Stimulated activated CD8-positive, alpha-beta memory T cell treated with anti-CD3 and anti-CD28 coated beads, Interleukin-4, amount 100 ng/mL, for 1 hour (primary cell): ENCODE measurements at places on chromosomes 2 and 18.

GRCh38 chr2:23746141-23746863, 180.6 kb downstream of the ATAD2B start:
- DNase-seq, result no peak

GRCh38 chr2:200812122-200813022, 662 bp downstream of the BZW1 start:
- DNase-seq, result peak; percentile 47

GRCh38 chr2:84811839-84812431, 68.9 kb downstream of the TRABD2A start:
- DNase-seq, result no peak

GRCh38 chr18:25467226-25467987, 115.4 kb upstream of the ZNF521 start:
- no peak for DNase-seq

- no peak for DNase-seq
Observed at GRCh38 chr2:39135690-39136259, 14.9 kb upstream of the SOS1 start.

GRCh38 chr2:28751956-28752630, 463 bp downstream of the PPP1CB start:
- no peak for DNase-seq

GRCh38 chr2:190996338-190996946, 17.5 kb downstream of the STAT1 start:
- DNase-seq, result no peak

- DNase-seq, result no peak
Observed at GRCh38 chr2:149330127-149331022, at the start of gene LYPD6. TSS of gene LYPD6 (plus strand) at chr2:149330587. CDS start at chr2:149437709, 107,122 bp downstream.

DNA sequence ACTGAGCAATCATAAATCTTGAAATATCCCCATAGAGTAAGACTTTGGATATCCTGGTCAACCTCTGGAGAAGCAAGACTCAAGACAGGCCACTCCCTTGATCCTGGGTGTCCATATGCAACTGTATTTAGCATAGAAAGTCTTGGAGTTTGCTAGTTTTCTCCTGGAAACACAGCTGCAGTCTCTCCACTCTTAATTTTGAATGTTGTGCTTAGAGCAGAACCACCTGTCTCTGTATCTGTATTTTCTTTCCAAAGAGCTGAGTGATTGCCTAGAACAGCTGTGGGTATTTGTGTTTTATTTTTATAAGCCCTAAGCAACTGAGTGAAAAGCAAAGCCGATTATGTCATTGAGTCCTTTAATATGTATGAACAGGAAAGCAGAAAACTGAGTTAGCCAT, 64.1 kb upstream of the ADAM23 start:
- DNase-seq, result no peak

- DNase-seq, result no peak
Observed at GRCh38 chr18:53268455-53268854, 928.5 kb downstream of the DCC start.

DNA sequence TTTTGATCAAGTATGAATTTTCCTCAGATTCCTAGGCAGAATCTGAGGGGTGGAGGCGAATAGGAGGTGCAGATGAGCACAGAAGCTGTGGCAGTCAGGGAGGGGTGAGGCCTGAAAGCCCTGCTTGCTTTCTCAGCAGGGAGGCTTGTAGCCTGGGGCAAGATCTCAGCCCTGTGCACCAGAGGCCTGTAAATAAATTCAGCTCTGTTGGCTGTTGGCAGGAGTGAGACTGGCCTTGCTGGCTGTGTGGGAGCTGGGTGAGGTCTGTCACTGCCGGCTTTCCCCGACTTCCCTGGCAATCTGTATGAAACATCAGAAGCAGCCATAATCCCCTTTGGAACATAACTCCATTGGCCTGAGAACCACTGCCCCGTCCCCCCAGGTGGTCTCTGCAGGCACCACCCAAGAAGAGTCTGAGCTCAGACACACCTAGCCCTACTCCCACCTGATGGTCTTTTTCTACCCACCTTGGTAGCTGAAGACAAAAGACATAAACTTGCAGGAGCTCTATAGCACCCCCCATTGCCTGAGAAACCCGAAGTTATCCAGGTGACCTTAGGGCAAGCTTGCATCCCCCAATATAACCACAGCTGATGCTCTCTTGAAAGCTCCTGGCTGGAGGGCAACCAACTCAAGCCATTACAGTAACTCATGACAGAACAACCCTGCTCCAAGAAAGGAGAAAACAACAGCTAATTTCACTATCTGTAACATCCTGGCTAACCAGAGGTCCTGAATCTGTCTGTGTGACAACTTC, 32.3 kb downstream of the EVA1A start:
- no peak for DNase-seq

DNA sequence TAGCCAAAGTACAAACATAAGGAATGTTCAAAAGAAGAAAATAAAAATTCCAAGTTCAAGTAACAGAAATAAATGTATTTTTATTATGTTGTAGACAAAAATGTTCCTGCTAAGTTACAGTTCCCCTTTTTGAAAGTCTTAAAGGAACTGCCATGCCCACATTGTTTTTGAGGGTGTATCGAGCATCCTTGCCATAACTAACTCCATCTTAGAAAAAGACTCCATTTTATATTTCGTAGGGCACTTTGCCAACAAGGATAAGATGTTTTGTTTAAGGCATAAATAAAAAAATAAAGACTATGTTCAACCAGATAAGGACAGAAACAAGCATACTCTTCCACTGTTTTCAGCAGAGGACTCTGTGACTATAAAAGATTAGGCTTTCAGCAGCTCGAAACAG, 67.3 kb downstream of the TMEM237 start:
- DNase-seq, result no peak

GRCh38 chr18:46624127-46624526, 32.9 kb downstream of the LOXHD1 start:
- no peak for DNase-seq

GRCh38 chr2:221635949-221636348, 63.8 kb upstream of the EPHA4 start:
- no peak for DNase-seq

DNA sequence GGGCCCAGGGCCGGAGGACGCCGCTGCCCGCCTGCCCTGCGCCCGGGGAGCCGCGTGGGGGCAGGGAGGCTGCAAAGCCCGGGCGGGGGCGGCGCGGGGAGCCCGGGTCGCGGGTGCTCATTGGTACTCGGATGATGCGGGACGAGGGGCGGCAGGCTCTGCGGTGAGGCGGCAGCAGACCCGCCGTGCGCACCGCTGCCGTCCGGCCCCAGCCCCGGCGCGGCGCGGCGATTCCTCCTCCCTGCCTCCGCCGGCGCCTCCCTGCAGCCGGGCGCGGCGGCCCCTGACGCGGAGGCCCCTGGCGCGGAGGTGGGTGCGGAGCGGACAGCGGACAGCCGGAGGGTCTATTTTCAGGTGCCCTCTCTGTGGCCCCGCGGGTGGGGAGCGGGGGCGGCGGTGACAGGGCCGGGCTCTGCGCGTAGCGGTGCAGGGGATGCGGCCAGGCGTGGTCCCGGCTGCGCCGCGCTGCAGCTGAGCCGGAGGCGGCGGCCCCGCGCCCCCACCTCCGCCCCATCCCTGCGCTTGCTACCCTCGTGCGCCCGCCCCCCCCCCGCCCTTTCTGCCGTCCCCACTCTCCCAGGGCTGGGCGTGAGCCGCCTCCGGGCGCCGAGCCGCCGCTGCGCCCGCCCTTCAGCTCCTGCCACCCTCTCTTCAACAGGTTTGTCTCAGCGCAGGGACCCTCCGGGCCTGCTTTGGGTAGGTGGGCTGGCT, 640 bp downstream of the SPTBN1 start:
- DNase-seq, result no peak

- no peak for DNase-seq
Observed at GRCh38 chr2:239579081-239579480, 178.3 kb upstream of the HDAC4 start.

DNA sequence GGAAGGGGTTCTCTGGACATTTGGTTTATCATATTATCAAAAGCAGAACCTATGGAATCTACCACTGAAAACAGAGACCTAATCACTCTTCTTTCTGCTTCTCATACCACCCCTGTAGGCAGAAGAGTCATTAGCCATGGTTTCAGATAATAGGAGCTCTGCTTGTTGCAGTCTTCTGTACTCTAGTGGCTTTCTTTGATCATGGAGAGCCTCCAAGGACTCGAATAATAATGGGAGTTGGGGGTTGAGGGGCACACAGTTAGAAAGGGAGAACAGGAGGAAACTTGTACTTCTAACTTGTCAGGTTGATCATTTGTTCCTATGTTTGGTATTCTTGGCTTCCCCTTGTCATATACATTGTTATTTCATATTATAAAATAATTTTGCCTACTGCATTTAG, 52.3 kb upstream of the VWC2L start:
- no peak for DNase-seq

DNA sequence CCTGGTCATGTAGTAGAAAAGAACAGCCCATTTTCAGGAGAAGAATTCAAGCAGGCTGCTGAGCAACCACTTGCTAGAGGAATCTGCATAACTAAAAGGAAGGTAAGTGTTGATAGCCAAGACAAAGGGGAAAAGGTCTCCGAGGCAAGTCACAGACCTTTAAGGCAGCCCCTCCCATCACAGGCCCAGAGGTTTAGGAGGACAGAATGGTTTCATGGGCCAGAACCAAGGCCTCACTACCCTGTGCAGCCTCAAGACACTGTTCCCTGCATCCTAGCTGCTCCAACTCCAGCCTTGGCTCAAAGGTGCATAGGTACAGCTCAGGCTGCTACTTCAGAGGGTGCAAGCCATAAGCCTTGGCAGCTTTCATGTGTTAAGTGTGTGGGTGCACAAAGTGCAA, 238.6 kb upstream of the CYP26B1 start:
- DNase-seq, result no peak

DNA sequence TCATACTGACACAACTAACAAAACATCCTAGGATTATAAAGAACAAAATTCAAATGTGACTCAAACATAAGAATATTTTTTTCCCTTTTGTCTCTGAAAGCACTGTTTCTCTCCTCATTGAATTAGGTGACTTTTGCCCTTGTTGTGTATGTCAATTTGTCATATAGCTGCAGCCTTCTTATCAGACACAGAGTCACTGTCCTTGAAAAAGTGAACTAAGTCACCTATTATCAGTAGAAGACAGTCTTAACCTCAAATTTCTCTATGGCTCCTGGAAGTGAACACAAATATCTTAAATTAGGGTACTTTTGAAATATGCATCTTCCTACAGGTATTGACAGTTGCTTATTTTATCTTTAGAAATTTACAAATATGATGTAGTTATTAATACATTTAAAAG, 360.6 kb downstream of the NBAS start:
- no peak for DNase-seq

- DNase-seq, result no peak
Observed at GRCh38 chr18:49850636-49851035, 37.3 kb upstream of the ACAA2 start.

DNA sequence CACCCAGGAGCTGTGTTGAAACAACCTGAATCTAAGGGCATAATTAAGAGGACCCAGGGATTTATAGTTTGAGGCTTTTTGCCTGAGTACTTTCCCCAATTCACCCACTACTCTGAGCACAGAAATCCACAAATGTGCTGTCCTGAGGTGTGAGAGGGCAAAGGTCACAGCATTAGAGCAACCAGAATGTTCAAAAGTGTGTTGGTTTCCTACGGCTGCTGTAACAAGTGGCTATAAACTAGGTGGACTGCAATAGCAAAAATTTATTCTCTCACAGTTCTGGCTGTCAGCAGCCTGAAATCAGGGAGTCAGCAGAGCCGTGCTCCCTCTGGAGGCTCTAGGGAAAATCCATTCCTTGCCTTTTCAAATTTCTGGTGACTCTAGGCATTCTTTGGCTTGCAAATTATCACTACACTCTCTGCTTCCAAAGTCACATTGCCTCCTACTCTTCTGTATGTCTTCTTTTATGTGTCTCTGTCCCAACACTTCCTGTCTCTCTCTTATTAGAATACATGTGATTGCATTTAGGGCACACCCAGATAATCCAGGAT, 91.4 kb upstream of the TACR1 start:
- no peak for DNase-seq

DNA sequence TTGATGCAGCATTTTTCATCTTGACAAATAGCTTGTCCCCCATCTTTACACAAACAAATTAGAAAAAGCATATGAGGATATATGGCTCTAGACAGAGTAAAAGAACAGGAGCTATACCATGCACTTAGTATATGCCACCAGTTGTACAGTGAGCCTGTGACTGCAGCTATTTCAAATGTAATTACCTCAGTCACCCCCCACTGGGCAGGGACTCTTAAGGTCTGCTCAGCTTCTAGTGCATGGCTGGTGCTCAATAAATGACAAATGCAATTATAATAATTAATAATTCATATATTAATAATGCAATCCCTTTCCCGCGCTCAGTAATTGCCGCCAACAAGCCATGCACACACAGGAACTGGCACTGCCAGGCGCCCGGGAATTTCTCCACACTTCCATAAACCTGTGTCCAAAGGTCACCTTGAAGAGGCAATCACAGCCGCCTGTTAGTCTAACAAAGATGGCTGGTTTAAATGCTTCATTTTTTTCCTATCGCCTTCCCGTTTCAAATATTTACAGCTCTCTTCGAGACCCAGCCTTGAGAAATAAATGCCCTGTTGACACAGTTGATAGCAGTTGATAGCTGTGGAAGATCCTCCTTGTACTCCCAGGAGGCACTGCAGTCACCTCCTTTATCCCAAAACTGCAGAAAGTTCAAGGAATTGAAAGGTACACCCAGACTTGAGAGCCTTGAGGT, 156.6 kb downstream of the INO80D start:
- no peak for DNase-seq
